ENCODE measurements at places on chromosomes 3 and 15. TPM values are rescaled to one million over a fixed set of nuclear protein-coding genes. Genes with fewer than 3 reads are reported as not detected.

Gene ARHGAP11A
- 69.8 TPM for total RNA-seq

Gene GPR62
- not detected for total RNA-seq

Gene NCK1
- total RNA-seq: 24.6 TPM

Gene FGF12
- total RNA-seq: 0.39 TPM

Gene SLC26A6
- 16.7 TPM for total RNA-seq

Gene KY
- total RNA-seq: 0.20 TPM

Gene ALDH1A3
- 14.5 TPM for total RNA-seq

Gene PLSCR2
- not detected for total RNA-seq

Gene COL6A5
- total RNA-seq: not detected

Gene CIP2A
- total RNA-seq: 22.8 TPM
